AG20443 (cell line): ENCODE measurements at places on chromosomes 13 and 19.

GRCh38 chr19:42440357-42441048, 2.2 kb downstream of the CXCL17 start:
- DNase-seq, result peak; percentile 90

DNA sequence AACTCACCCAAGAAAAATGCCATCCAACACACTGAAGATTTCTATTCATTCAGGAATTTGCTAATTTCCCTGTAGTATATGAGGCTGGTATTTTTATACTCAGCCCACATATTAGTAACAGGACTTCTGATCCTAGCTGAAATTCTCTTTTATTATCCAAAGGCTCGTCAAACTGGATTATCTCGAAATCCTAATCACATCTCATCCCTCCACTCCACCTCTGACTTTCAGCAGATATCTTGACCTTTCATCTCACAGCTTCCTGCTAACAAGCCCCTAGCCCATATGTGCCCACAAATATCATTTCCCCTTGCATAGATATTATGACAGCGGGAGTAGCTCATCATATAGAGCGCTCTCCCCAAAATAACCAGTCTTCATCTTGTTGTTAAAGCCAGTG, 279.7 kb downstream of the FGF14 start:
- DNase-seq, result no peak

- DNase-seq, result no peak
Observed at GRCh38 chr19:3146677-3147100, 10.9 kb downstream of the GNA15 start.

- no peak for DNase-seq
Observed at GRCh38 chr13:66574606-66575005, 655.5 kb downstream of the PCDH9 start.

- no peak for DNase-seq
Observed at GRCh38 chr13:44627441-44627840, 51.3 kb upstream of the TSC22D1 start.

GRCh38 chr13:112078216-112078615, 11.3 kb downstream of the SOX1 start:
- no peak for DNase-seq

DNA sequence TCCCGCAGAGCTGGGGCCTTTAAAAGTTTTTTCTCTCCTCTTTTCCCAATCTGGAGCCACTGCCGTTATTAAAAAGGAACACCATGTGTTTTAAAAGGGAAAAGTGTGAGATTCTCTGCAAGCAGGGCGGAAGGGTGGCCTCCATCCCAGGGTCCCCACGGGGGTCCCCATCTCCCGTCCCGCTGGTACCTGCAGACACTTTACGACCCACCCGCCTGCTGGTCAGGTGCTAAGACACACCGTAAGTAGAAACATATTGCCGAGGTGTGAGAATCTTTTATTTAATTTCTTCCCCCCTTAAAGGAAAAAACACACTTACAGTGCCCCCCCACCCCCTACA, 1.8 kb downstream of the CRLF1 start:
- no peak for DNase-seq

DNA sequence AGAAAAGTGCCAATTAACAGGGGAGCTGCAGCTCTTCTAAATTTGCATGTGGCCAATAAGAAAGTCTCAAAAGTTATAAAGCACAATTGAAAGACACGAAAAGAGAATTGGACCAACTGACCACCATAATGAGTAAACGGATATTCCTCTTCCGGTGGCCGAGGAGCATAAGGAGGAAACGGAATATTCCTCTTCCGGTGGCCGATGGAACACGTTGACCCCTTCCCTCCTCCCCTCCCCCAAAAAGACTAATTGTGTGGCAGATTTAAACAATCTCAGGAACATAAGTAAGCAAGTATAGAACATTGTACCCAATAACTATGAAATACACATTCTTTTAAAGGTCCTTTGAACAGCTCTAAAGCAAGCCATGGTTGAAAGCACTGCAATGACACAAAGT, 41.2 kb upstream of the TUBGCP3 start:
- DNase-seq, result no peak

DNA sequence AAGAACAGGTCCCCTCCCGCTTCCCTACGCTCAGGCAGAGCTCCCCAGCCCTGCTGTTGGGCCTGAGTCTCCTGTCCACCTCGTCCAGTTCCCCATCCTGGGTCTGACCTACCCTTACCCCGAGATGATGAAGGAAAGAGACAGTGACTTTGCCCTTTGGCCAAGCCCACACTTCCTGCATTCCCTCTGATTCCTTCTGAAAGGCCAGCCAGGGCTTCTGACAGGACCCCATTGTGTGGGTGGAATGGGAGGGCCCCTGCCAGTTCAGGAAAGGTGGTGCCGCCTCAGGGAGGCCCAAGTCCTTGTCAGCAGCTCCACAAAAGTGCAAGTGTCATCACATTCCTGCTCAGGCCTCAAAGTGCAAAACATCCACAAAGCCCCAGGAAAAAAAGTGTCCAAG, 177.8 kb downstream of the PAN3 start:
- DNase-seq, result no peak

- DNase-seq, result no peak
Observed at GRCh38 chr19:38475176-38475575, 41.7 kb downstream of the RYR1 start.

- no peak for DNase-seq
Observed at GRCh38 chr13:51978796-51979556, 32.3 kb downstream of the ATP7B start.

DNA sequence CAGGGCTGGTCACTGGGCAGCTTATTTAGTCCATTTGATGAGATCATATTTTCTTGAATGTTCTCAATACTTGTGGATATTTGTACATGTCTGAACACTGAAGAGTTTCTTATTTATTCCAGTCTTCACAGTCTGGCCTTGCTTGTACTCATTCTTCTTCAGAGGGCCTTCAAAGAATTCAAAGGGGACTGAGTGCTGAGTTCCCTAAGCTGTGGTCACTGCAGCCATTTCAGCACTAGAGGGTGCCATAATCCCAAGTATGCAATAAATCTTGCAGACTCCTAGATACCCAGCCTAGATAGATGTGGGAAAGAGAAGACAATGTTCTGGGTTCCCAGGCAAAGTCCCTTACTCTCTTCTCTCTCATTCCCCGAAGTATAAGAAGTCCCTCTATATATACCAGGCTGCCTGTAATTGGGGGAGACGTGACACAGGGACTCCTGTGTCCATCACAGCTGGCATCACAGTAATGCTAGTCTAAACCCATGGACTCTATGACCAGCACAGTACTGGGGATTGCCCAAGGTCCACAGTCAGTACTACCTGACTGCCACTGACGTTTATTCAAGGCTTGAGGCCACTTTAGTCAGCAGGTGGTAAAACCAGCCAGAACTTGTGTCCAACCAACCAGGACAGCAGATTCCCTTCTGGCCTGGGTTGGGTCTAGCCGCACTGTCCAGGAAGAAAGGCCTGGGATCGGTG, 8.9 kb upstream of the VN1R1 start:
- no peak for DNase-seq
